ENCODE measurements at places on chromosomes 3 and 15. TPM values are rescaled to one million over a fixed set of nuclear protein-coding genes. Genes with fewer than 3 reads are reported as not detected.

Gene TERB2
- not detected for total RNA-seq

Gene MOBP
- total RNA-seq, result under 0.01 TPM

Gene PTH1R
- 1.00 TPM for total RNA-seq

Gene FEZF2
- total RNA-seq, result not detected

Gene STRA6
- 4.5 TPM for total RNA-seq

Gene RBMS3
- 22.5 TPM for total RNA-seq

Gene CFAP100
- not detected for total RNA-seq

Gene CCDC80
- 363 TPM for total RNA-seq

Gene SLC51B
- 0.33 TPM for total RNA-seq

Gene GNB4
- total RNA-seq, result 62.5 TPM

Gene ADCY5
- 0.22 TPM for total RNA-seq

Gene ADPRH
- 4.5 TPM for total RNA-seq

Gene CNTN4
- total RNA-seq, result 1.00 TPM

Gene ELL3
- total RNA-seq, result 2.7 TPM

Gene SLC22A13
- total RNA-seq, result 0.22 TPM

Gene SCN11A
- total RNA-seq, result under 0.01 TPM

Gene BMF
- 3.1 TPM for total RNA-seq

Gene ZBED2
- under 0.01 TPM for total RNA-seq

Gene LZTFL1
- total RNA-seq, result 19.7 TPM

Gene SMAD6
- total RNA-seq, result 11.0 TPM

Gene SERPINI2
- total RNA-seq, result not detected

Gene PLAAT1
- total RNA-seq, result 0.66 TPM

Gene PEX5L
- total RNA-seq, result 9.3 TPM

Gene SEMA4B
- total RNA-seq, result 16.2 TPM

Gene PRSS50
- 0.12 TPM for total RNA-seq

Gene ARPIN
- 12.2 TPM for total RNA-seq

Gene ALPK3
- 0.11 TPM for total RNA-seq

Gene CPEB1
- total RNA-seq, result 35.2 TPM

Gene STAB1
- 0.62 TPM for total RNA-seq

Gene SCAP
- total RNA-seq, result 73.6 TPM

Gene VILL
- total RNA-seq, result 5.3 TPM

Gene AP3B2
- total RNA-seq, result 0.22 TPM

Gene DUOXA2
- total RNA-seq, result not detected

Gene TF
- total RNA-seq, result under 0.01 TPM

Gene LRRIQ4
- total RNA-seq, result 0.11 TPM

Gene C15orf61
- total RNA-seq, result 3.0 TPM
